ENCODE measurements at places on chromosomes 1 and 21.

DNA sequence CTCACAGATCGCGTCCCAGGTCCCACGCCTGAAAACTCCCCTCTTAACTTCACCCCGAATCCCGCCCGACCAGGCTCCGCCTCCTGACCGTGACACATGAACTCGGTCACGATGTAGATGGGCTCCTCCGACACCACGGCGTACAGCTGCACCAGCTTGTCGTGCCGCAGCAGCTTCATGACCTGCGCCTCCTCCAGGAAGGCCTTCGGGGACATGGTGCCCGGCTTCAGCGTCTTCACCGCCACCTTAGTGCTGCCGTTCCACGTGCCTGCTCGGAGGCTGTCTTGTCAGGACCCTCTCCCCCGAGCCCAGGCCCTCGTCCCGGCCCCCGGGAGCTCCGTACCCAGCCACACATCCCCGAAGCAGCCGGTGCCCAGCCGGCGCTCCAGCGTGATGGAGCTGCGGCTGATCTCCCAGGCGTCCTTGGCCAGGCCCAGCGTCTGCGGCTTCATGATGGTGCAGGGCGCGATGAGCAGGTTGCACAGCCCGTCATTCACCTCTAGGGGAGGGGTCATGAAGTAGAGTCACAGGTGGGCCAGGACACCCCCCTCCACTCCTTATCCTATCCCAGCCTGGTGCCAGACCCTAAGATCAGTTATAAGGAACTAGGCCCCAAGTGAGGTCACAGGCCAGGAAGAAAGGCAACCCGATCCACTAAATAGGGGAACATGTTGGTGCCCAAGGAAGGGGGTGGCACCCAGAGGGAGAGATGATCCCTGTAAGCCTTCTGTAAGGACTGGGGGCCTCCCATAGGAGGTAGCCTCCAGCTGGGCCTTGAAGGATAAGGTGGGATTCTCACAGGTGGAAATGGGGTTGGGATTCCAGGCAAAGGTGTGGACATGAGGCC is 11.6 kb upstream of the AHDC1 start:
- no peak for DNase-seq

GRCh38 chr1:198400063-198400462 is 140.4 kb downstream of the ATP6V1G3 start:
- DNase-seq: no peak

DNA sequence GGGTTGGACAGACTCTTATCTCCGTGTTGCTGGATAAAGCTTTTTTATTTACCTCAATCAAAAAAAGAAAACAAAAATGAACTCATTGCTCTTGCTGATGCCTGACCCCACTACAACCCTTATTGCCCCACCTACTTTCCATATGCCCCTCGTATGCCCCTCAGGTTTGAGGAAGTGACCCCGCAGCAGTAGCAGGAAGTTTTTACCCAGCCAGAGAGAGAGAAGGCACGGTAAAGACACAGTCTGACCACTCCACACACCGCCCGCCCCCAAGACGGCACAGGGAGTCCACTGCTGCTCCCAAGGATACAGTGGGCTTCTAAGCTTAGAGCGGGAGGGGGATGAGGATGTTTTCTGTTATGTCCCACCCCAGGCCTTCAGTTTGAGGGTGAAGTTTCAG is 9.8 kb downstream of the PLEKHO1 start:
- no peak for DNase-seq

GRCh38 chr1:112388436-112388835 is 7.6 kb upstream of the CTTNBP2NL start:
- DNase-seq: no peak

DNA sequence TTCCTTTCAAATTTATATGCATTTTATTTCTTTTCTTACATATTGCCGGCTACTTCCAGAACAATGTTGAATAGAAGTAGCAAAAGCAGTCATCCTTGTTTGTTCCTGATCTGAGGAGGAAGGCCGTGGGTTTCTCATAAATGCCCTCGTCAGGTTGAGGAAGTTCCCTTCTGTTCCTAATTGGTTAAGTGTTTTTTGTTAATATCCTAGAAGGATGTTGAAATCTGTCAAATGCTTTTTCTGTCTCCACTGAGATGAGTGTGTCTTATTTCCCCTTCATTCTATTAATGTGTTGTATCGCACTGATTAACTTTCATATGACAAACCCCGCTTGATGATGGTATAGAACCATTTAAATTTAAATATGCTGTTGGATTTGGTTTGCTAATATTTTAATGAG is 15.4 kb downstream of the TTLL10 start:
- no peak for DNase-seq

DNA sequence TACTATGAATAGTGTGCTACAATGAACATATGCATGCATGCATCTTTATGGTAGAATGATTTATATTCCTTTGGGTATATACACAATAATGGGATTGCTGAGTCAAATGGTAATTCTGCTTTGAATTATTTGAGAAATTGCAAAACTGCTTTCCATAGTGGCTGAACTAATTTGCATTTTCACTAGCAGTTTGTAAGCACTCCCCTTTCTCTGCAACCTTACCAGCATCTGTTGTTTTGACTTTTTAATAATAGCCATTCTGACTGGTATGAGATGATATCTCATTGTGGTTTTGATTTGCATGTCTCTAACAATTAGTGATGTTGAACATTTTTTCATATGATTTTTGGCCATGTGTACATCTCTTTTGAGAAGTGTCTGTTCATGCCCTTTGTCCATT is 24.0 kb upstream of the DIRAS3 start:
- no peak for DNase-seq

- no peak for DNase-seq
Observed at GRCh38 chr1:80384083-80384830, 1377.7 kb upstream of the ADGRL4 start.

GRCh38 chr21:42607525-42608102 is 45.8 kb upstream of the PDE9A start:
- no peak for DNase-seq

- no peak for DNase-seq
Observed at GRCh38 chr1:246295968-246296367, 211.1 kb downstream of the SMYD3 start.

DNA sequence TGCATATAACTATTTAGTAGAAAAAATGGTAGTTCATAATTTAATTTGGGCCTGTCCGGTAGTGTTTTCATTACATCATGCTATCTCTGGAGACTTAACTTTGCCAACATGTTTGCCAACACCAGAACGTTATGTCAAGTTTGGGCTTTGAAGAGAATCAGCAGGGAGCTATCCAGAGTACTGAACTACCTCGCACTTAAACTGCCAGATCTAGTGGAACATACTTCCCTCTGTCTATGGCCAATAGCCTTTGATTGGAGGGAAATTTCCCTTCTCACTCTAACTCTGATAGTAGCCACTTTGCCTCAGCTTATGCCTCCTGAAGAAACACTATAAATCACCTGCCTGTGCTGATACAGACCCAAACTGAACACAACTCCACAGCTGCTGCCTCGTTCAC is 10.0 kb downstream of the LRRC53 start:
- peak; percentile 4 for DNase-seq

DNA sequence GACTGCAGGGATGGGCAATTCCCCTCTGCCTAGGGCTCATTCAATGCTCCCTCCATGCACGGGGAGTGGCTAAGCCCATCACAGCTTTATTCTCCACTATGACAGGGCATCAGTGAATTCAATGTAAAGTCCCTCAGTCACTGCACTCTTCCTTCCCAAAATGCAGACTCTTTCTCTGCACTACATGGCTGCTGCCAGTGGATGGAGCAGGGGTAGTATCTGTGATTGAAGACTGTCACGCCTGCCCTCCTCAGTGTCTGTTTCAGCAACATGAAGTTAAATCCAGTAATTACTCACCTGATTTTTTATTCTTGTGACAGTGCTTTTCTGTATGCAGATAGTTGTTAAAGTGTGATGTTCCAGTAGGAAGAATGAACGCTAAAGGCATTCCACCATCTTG is 1323.2 kb downstream of the AMY1C start:
- DNase-seq: no peak

DNA sequence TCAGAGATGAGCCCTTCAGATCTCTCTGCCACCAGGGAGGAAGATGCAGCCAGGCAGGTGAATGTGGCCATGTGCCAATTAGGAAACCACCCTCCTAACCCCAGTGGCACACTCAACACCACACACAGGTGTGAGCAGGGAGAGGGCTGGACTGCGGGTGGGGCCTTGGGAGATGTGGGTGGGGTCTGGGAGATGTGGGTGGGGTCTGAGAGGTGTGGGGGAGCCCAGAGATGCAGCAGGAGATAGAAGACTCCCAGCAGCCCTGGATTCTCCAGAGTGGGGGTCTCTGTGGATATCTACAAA is 43.2 kb upstream of the COL6A1 start:
- no peak for DNase-seq

DNA sequence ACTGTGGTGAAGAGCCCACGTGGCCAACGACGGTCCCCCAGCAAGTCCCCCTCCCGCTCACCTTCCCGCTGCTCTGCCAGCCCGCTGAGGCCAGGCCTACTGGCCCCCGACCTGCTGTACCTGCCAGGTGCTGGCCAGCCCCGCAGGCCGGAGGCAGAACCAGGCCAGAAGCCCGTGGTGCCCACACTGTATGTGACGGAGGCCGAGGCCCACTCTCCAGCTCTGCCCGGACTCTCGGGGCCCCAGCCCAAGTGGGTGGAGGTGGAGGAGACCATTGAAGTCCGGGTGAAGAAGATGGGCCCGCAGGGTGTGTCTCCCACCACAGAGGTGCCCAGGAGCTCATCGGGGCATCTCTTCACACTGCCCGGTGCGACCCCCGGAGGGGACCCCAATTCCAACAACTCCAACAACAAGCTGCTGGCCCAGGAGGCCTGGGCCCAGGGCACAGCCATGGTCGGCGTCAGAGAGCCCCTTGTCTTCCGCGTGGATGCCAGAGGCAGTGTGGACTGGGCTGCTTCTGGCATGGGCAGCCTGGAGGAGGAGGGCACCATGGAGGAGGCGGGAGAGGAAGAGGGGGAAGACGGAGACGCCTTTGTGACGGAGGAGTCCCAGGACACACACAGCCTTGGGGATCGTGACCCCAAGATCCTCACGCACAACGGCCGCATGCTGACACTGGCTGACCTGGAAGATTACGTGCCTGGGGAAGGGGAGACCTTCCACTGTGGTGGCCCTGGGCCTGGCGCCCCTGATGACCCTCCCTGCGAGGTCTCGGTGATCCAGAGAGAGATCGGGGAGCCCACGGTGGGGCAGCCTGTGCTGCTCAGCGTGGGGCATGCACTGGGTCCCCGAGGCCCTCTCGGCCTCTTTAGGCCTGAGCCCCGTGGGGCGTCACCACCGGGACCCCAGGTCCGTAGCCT is 46.8 kb downstream of the TRIM11 start:
- DNase-seq: no peak

- no peak for DNase-seq
Observed at GRCh38 chr1:209609791-209610630, 26.5 kb downstream of the CAMK1G start.

DNA sequence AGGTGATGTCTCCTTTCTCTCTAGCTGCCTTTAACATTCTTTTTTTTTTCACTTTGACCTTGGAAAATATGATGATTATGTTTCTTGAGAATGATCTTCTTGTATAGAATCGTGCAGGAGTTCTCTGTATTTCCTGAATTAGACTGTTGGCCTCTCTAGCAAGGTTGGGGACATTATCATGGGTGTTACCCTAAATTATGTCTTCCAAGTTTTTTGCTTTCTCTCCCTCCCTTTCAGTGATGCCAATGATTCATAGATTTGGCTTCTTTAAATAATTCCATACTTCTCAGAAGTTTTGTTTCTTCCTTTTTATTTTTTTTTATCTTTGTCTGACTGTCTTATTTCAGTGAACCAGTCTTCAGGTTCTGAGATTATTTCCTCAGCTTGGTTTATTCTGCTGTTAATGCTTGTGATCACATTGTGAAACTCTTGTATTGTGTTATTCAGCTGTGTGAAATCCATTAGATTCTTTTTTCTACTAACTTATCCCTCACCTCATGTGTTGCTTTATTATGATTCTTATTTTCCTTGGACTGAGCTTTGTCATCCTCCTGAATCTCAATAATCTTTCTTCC is 268.4 kb upstream of the NRIP1 start:
- DNase-seq: no peak

GRCh38 chr21:34061983-34062382 is 11.4 kb upstream of the MRPS6 start:
- no peak for DNase-seq

DNA sequence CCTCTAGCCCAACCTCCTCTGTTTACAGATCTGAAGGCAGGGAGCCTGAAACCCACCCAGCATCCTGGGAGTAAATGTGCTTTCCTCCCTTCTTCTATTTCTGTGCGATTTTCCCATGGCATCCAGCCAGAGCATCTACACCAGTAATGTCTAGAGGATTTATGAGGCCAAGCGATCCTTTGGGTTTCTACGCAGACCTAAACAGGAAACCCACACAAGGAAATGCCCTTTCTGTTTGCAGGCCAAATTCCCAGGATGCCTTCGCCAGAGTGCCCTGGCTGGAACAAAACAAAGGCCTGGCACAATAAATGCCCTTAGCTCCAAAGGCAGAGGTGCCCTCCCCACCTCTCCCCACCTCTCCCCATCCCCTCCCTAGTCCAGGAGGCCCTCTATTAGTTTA is 110.5 kb upstream of the CDC42BPA start:
- DNase-seq: no peak

DNA sequence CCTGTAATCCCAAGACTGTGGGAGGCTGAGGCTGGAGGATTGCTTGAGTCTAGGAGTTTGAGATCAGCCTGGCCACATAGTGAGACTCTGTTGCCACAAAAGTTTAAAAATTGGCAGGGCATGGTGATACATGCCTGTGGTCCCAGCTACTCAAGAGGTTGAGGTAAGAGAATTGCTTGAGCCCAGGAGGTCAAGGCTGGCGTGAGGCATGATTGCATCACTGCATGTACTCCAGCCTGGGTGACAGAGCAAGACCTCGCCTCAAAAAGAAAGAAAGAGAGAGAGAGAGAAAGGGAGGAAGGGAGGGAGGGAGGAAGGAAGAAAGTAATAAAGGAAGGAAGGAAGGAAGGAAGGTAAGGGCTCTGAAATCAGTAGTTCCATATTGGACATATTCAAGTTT is 25.0 kb downstream of the GLUL start:
- DNase-seq: no peak

- no peak for DNase-seq
Observed at GRCh38 chr1:232422098-232422497, 207.8 kb downstream of the SIPA1L2 start.

DNA sequence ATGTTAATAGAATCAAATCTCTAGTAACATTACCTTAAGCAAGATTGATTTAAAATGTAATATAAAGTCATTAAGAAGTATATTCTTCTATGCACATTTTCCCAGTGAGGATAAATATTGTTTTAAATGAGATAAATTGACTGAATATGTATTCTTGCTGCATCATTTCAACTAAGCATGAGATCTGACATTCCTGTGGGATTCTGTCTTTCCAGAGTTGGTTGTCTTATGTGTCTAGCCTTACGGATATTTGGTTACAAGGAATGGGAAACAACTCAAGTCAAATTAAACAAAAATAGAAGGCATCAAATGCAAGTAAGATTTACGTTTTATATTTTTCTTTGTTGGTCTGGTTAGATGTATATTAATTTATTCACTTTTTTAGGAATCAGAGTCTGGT is 287.5 kb downstream of the PTGER3 start:
- no peak for DNase-seq

DNA sequence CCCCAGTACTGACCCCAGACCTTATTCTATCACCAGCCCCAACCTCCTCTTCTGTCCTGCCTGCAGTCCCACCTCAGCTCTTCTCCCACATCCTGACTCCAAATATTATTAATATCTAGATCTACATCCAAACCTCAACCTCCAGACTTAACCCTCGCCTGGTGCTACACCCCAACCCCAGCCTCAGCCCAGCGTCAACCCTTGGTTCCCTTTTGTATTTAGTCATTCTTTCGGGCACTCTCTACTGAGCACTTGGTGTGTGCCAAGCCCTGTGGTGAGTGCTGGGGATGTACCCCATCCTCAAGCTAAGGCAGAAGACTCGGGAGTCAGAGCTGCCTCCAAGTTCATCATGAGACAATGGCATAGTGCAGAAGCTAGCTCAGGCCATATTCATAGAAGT is 1.1 kb downstream of the SHISAL2A start:
- no peak for DNase-seq
